GM12878 (cell line): ENCODE measurements at places on chromosomes 12 and 14. TPM values are rescaled to one million over a fixed set of nuclear protein-coding genes. Genes with fewer than 3 reads are reported as not detected.

DNA sequence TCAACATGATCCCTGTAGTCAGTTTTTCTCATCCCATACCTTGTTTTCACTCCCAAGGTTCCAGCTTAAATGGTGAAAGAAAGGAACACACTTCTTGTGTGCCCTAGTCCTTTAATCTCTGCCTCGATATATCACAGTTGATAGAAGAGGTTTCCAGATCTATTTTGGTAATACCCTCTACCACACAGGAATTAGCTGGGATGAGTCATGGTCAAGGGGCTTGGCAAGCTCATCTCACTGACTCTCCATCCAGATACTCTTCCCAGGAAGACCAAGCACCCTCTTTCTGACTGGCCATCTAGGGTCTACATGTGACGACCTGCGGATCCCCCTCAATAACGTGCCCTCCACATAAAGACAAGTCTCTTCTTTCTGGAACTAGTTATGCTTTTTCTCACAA, 277.9 kb downstream of the ITPR2 start:
- no peak for DNase-seq

GRCh38 chr12:109130297-109131153, 14.1 kb downstream of the ACACB start:
- no peak for DNase-seq

DNA sequence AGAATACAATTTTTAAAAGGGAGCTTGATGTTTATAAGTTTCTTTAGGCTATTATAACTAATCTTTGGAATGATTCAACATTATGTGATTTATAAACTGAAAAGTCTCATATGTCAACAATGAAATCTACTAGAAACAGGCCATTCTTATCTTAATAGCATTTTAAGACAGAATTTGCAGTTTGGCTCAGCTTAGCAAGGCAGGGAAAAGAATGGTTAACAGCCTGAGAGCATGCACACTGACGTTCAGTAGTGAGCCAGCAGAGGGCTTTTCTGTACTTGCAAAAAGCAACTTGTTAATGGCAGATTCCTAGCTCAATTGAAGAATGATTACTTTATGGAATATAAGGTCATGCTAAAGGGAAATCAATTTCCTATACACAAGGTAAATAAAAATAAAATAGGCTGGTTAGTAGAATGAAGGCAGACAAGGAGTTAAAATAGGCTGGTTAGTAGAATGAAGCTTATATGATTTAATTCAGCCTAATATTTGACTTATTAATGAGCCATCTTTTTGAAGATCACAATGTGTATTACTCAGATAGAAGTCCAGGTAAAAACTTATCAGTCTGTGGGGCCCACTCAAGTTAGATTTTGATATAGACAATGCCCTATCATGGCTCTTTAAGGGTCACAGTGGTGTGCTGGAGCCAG, 95.9 kb downstream of the OTOGL start:
- no peak for DNase-seq

Gene DPY19L2
- 0.24 and 0.44 TPM in 2 replicates for total RNA-seq

Gene ABCC9
- total RNA-seq, result 0.05 TPM in 2 replicates

DNA sequence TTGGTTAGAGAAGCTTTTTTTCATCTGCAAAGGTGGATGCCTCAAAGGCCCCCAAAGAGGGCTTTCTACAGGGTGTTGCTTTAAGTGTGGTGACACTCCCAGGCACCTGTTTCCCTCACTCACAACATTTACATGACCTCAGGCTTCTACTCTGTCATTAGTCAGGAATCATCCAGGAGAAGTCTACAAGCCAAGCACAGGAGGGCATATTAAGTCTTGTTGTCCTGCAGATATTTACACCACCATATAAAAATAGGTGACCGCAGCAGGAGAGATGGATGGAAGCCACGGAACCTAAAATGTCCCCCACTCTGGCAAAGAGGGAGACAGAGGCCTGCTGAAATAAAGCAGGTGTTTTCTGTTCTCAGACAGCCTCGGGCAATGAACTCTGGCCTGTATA, 7.5 kb upstream of the DPF3 start:
- DNase-seq, result no peak
